GM12891 (cell line): ENCODE measurements at places on chromosomes 16 and 17.

GRCh38 chr17:81031566-81032550 is 3.1 kb upstream of the BAIAP2 start:
- DNase-seq = no peak

GRCh38 chr17:43416998-43417890 is 18.5 kb downstream of the ARL4D start:
- no peak for DNase-seq

GRCh38 chr17:52145476-52145875 is 13.0 kb downstream of the CA10 start:
- no peak for DNase-seq

- DNase-seq = no peak
Observed at GRCh38 chr17:74749279-74750038, 1.0 kb downstream of the NHERF1 start.

GRCh38 chr17:57856792-57857620 is 7.2 kb upstream of the MRPS23 start:
- DNase-seq = no peak

GRCh38 chr16:23227529-23227928 is 45.0 kb downstream of the SCNN1G start:
- no peak for DNase-seq

DNA sequence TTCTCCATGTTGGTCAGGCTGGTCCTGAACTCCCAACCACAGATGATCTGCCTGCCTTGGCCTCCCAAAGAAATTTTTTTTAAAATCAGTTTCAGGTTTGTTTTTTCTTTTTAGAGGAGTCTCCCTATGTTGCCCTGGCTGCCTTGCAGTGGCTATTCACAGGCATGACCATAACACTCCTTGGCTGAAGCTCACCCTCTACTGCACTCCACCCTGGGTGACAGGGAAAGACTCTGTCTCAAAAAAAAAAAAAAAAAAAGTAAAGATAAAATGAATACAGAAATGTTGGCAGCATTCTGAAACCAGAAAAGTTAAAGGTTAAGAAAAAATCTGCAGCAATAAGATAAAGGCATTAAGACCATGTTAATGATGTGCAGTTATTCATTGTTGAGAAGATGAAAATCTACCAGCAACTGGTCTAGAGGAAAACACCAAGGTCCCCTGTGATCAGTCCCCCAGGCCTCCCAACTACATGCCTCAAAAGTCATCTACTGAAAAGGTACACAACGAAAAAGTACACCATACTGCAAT is 15.1 kb downstream of the YWHAE start:
- no peak for DNase-seq

DNA sequence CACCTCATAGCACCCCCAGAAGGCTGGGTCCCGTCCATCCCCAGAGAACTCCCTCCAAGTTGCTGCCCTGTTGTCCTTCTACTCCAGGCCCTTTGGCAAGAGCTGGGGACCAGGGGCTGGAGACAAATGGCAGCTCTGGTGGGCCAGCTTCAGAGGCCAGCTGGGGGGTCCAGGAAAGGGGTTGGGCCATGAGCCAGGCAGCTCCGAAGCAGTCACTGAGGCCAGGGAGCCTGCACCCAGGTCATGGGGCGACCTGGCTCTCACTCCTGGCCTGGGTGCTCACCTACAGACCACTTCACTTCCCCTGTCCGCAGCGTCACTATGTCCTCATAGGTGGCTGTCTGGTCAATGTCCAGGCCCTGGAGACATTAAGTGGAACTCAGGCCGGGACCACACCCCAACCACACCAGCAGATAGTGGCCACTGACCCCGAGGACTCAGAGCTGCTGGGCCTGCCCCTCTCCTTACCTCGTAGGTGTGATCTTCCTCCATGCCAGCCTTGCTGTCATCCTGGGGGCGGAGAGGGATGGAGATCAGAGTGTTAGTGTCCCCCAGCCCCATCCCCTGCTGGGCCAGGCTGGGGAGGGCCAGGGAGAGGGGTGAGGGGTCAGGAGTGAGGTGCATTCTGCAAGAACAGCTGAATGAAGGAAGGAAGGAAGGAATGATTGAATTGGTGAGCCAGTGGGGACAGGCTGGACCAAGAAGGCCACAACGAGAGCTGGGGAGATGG is 3.0 kb downstream of the CD79B start:
- no peak for DNase-seq

- no peak for DNase-seq
Observed at GRCh38 chr17:7034955-7035590, 742 bp upstream of the SLC16A13 start.

- no peak for DNase-seq
Observed at GRCh38 chr16:56387396-56387795, 37.9 kb downstream of the AMFR start.

GRCh38 chr17:69581061-69581961 is 166.8 kb downstream of the MAP2K6 start:
- peak; percentile 11 for DNase-seq

- no peak for DNase-seq
Observed at GRCh38 chr16:50329446-50330189, 39.2 kb downstream of the BRD7 start.

DNA sequence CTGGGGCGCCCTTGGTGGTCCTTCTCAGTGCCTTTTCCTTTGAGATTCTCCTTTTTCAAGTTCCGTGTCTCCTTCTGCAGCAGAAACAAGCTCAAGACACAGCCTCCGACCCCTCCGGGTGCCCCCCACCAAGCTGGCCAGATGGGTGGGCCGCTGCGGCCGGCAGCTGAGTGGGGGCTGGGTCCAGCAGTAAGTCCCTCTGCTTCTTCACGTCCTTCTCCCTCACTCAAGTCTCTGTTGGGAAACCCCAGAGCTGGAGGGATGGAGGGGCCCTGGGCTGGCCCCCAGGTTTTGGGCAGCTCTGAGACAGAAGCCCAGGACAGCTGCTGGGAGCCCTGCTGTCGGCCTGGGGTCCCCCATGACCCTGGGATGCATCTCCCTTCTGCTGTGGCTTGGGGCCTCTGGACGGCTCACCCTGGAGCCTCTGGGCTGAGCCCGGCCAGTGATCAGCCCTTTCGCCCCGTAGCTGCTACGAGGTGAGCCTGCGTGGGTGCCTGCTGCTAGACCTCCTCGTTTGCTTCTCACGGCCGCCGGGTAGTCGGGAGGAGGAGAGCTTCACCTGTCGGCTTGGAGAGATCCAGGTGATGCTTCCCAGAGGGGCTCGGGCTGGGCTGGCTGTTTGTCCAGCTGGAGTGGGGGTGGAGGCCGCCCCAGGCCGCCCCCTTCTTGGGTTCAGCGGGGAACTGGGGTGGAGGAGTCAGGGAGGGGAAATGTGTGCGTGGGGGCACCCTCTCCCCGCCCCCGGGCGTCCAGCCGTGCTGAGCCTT is 10.7 kb downstream of the ENGASE start:
- no peak for DNase-seq

DNA sequence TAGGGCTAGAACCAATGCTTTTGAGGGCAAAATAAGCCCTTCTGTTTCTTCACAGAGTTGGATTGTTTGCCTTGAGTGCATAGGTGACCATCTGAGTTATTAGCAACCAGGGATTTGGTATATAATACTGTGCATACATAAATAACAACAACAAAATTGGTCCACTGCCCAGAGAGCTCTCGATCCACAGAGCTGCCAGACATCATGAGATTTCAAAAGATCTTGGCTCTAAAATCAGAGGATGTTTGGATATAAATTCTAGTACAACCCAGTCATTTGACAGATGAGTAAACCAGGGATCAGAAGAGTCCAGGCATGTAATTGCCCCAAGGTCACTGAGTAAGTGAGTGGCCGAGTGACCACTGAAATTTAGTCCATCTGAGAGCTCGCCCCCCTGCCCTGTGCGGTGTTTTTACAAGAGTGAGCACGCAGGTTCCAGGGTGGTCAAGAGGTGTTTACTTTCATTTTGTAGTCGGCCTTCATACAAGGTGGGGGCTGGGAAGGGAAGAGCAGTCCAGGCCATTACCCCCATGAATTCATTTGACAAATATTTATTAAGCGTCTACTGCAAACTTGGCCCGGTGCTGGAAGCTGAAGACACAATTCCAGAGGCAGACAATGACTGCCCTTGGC is 1.8 kb upstream of the MT2A start:
- DNase-seq = no peak

GRCh38 chr17:80881306-80881705 is 110.3 kb upstream of the CHMP6 start:
- no peak for DNase-seq

DNA sequence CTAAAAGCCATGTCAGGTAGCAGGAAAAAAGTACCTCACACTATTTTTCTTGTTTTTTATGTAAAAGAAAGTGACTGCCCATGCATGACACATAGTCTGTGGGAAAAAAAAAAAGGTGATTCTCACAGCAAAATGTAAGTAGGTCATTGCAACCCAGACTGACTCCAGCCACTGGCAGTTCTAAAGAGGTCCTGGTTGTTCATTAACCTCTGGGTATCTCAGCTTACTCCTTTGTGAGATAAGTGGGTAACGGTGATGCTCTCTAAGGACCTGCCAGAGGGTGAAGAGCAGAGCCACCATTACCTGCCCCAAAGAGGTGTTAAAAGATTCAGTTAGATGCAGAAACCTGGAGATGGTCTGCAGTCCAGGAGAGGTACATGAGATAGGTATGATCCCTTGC is 531.9 kb downstream of the GRIN2A start:
- DNase-seq = no peak

DNA sequence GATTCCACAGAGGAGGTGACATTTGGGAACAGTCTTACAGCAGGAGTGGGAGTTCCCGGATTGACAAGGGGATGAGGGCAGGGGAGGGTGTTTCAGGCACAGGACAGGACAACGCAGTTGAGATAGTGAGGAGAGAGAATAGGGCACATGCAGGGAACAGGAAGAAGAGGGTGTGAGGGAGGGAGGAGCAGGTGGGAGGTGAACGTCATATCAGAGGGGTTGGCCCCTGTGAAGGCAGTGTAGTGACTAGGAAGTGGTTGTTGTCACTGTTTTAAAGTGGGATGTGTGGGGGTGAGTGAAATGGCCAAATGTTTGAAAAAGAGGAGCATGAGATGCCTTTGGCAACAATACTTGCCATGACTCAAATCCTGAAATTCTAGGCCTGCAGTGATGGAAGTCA is 12.2 kb downstream of the PRKCB start:
- DNase-seq = no peak

- DNase-seq = no peak
Observed at GRCh38 chr17:14741491-14741890, 440.6 kb downstream of the HS3ST3B1 start.

- peak; percentile 16 for DNase-seq
Observed at GRCh38 chr17:61405686-61406536, 6.3 kb downstream of the TBX2 start.

GRCh38 chr17:40622509-40622928 is 25.1 kb downstream of the SMARCE1 start:
- DNase-seq = no peak

DNA sequence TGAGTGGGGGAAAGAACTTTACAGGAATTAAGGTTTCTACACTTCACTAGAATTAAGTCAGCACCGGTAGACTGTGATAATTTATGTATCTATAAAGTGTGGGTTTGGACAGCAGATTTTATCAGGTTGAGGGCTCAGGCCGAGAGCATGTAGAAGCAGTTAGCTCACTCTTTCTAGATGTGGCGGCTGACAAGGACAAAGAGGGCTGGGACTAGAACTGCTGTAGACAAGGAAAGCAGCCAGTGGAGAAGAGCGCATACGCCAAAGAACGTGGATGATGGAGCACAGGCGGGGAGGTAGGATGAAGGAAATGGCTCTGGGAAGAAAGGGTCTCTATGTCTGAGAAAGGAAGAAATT is 504 bp upstream of the GOSR1 start:
- DNase-seq = no peak

- DNase-seq = no peak
Observed at GRCh38 chr17:76943781-76944213, 75.6 kb downstream of the MGAT5B start.

- DNase-seq = no peak
Observed at GRCh38 chr17:7888184-7888920, at the start of gene CHD3. TSS of gene CHD3 (plus strand) at chr17:7888789. CDS start at chr17:7889001, 212 bp downstream.

GRCh38 chr16:50709061-50709684 is 15.8 kb downstream of the NOD2 start:
- DNase-seq = no peak

- no peak for DNase-seq
Observed at GRCh38 chr17:34452769-34453168, 89.7 kb upstream of the CCL1 start.

GRCh38 chr16:12901597-12902461 is at the start of gene SHISA9:
TSS of gene SHISA9 (plus strand) at chr16:12901598.
- DNase-seq = no peak

DNA sequence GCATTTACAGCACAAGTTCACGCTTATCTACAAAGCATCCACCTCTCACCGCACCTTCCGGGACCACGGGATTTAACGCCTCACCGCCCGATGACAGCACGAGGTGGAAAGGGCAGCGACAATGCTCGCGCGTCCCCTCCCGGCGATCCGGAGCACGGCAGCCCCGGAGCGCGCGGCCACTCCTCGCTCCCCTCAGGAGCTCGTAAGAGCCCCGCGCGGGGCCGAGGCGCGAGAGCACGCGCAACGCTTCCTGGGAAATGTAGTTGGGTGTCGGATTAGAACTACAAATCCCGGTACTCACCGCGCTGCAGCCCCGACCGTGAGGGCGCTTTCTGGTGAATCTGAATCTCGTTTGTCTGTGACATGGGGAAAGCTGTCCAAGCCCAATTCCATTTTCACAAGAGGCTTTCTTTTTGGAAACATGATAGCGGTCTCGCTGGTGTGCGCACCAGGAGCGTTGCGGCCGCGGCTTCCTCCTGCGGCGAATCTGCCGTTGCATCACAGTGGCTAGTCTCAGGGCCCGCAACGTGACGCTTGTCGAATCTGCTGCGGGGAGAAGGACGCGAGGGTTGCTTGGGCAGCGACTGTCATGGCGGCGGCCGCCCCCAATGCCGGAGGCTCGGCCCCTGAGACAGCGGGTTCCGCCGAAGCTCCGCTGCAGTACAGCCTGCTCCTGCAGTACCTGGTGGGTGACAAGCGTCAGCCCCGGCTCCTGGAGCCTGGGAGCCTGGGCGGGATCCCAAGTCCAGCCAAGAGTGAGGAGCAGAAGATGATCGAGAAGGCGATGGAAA is at the start of gene TIMM22:
TIMM22 (plus strand) TSS at position 576 of the 791 bp plus-strand sequence; CDS start at position 590, 14 bp downstream.
- DNase-seq = peak; percentile 94

DNA sequence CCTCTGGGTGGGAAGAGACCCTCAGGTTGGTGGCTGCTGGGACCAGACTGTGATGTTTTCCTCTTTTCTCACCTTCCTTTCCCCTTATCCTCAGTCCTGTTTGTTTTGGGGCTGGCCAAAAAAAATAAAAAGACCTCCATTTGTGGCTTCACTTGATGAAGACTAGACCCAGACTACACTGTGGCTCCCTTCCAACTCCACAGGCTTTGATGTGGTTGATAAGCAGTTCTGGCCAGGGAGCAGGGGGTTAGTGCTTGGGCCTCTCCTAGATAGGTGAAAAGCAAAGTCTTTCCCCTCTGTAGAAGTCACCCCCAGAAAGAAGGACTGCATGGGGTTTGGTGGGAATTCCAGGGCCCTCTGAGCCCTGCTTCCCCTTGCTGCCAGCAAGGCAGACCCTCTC is 11.2 kb upstream of the ADAM11 start:
- DNase-seq = no peak
